ENCODE measurements at places on chromosomes 2 and 18.

GRCh38 chr2:178806543-178806942, 680 bp downstream of the TTN start:
- DNase-seq, result no peak

GRCh38 chr2:64063924-64064331, 44.7 kb upstream of the VPS54 start:
- DNase-seq, result peak; percentile 11

- no peak for DNase-seq
These were observed 190.1 kb downstream of the LRP1B start for GRCh38 chr2:141940709-141941108.

- no peak for DNase-seq
These were observed 23.7 kb downstream of the TIMM21 start for GRCh38 chr18:74171910-74172606.

DNA sequence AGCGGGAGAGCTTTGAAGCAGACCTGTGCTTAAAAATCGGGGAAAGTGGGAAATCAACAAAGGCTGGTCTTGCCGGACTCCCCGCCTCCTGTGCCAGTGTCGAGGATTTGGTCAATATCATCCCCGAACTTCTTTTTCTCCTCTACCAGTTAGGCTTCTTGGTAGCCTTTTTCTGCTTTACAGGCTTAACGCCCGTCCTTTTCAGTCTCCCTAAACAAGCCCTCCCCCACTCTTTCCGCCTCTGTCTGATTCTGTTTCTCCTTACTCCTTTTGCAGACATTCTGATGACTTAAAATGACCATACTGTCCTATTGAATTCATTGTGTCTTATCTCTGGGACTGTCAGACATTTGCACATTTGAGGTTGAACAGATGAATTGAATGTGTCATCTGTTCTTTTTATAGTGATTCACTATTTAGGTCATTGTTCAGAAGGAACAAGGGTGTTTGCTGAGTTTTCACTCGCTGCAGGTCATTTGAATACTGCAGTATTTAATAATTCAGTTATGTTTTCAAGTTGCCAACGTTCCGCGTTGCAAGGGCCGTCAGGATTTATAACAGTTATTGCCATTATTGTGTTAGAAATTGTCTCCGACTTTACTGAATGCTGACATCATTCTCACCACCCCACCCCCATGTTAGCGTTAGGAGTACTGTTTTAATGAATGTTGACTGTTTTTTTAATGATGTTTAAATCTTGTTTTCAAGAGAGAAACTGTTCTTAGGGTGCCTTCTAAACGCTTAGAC, 1.1 kb downstream of the ITGAV start:
- peak; percentile 25 for DNase-seq

- peak; percentile 82 for DNase-seq
These were observed 32.9 kb upstream of the EHBP1 start for GRCh38 chr2:62672601-62673000.

- DNase-seq, result no peak
These were observed 250.8 kb upstream of the DLGAP1 start for GRCh38 chr18:4705894-4706293.

DNA sequence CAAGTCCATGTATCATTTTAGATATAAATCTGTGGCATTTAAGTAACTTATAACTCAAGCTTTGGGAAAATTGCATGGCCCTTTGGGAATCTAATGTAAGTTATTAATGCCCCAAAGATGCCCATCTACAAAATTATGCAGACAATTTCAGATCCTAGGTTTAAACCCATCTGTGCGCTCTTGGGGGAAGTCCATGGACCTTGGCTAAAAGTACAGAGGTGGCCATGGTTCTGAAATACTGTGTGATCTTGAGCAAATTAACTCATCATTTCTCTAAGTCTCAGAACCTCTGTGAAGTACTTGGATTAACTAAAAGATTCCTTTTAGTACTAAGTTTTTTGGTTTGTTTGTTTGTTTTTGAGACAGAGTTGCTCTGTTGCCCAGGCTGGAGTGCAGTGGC, 19.5 kb downstream of the INPP1 start:
- no peak for DNase-seq

GRCh38 chr2:240360645-240361475, 74.6 kb upstream of the GPC1 start:
- DNase-seq, result no peak

GRCh38 chr18:9449600-9450414, 25.5 kb upstream of the RALBP1 start:
- DNase-seq, result peak; percentile 15

GRCh38 chr18:61833387-61833786, 59.4 kb downstream of the RNF152 start:
- DNase-seq, result no peak

GRCh38 chr2:113260991-113261390, 17.7 kb downstream of the PAX8 start:
- no peak for DNase-seq

DNA sequence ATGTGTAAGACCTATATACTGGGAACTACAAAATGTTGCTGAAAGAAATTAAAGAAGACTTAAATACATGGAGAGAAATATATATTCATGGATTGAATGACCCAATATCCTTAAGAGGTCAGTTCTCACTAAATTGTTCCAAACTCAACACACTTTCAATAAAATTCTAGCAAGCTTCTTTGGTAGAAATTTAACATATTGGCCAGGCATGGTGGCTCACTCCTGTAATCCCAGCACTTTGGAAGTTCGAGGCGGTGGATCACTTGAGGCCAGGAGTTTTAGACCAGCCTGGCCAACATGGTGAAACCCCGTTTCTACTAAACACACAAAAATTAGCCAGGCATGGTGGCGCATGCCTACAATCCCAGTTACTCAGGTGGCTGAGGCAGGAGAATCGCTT, 33.6 kb upstream of the MYCN start:
- DNase-seq, result no peak

DNA sequence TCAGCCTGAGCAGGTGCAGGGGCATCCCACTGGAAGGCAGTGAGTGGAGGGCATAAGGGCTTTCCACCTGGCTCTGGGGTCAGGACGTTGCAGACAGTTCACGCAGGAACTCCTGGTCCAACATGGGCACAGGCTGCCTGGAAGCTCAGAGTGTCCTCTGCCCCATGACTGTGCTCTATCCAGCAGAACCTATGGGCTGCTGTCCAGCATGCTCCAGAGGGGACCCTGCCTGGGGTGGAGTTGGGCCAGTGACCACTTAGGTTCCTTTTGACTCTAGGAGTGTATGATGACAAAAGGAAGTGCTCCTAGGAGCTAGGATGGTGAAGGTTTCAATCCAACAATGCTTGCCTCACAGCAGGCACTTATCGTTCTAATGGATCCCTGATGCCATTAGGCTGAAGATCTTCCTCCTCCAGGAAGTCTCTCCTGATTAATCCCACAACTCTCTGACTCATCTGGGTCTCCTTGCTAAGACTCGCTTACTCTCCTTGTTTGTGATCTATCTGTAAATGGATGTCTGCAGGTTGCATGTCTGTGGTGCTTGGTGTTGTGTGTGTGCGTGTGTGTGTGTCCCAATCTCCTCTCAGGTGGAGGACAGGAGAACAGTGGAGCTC, 224.0 kb downstream of the CELF4 start:
- no peak for DNase-seq

DNA sequence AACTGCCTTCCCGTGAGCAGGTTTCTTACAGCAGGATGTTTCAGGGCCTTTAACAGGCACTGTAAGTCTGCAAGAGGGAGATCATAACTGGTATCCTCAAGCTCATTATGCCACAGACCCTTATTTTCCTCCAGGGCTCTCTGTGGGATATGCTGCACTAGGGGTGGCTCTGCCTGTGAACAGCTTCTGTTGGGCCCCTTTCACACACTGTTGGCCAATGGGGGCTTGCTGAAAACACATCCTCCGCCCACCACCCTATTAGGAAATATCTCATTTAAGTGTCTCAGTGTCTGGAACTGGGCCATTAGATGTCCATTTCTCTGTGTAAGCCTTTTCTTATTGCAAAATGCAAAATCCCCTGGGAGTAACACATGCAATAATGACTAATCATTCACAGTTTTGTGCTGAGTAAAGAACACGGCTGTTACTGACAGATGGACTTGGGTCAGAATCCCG, 414.3 kb upstream of the HS6ST1 start:
- peak; percentile 70 for DNase-seq

DNA sequence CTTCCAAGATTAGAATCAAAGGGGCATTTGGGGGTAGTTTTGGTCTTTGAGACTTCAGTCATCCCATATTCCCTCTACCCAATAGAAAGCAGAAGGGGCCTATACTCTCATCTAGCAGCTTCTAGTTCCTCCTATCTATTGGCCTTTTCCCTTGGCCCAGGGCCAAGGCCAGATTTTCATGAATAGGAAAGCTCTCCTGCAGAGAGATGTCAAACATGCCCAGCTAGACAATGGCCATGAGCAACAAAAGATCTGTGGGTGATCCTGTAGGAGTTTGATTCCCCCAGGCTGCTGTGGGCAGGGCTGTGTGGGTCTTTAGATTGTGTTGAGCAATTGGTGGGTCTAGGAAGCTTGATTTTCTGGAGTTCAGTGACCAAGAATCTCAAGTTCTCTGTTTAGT, 2.9 kb upstream of the ADCYAP1 start:
- DNase-seq, result no peak

DNA sequence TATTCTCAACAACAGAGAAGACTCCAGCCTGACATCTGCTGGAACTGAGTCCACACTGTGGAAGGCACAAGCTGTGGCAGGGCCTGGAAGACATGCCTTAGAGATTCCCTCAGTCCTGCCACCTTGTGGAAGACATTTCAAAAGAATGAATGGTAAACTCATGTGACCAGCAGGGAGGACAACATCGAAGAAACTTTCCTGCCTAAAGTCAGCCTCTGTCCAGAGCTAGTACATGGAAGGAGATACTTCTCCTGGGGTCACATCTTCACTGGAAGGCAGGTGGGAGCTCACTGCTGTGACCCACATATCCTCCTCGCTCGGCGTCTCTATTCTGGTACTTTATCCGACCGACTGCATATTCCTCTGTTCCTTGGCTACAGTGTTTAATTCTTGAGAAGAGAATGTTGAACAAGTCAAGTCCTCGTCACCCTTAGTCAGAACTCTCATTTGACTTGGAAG, 59.5 kb downstream of the PUM2 start:
- DNase-seq, result peak; percentile 91

- no peak for DNase-seq
These were observed 28.7 kb upstream of the SLC25A52 start for GRCh38 chr18:31789409-31789808.

DNA sequence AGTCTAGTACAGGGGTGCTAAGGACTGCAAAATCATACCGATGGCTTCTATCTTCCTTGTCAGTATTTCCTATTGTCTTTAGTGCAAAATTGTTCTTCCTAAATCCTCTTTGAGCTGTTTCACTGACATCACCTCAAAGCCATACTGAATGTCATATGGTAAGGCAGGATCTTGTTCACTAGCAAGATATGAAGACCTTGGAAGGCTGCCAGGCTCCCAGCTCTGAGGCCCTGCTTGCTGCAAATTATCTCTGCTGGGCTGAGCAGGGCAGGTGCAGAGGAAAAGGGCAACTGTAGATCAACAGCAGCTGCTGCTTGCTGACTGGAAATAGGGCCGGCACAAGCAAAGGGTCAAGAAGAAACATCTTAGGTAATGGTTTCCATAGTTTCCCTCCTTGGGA, 58.2 kb downstream of the PMAIP1 start:
- DNase-seq, result peak; percentile 16

DNA sequence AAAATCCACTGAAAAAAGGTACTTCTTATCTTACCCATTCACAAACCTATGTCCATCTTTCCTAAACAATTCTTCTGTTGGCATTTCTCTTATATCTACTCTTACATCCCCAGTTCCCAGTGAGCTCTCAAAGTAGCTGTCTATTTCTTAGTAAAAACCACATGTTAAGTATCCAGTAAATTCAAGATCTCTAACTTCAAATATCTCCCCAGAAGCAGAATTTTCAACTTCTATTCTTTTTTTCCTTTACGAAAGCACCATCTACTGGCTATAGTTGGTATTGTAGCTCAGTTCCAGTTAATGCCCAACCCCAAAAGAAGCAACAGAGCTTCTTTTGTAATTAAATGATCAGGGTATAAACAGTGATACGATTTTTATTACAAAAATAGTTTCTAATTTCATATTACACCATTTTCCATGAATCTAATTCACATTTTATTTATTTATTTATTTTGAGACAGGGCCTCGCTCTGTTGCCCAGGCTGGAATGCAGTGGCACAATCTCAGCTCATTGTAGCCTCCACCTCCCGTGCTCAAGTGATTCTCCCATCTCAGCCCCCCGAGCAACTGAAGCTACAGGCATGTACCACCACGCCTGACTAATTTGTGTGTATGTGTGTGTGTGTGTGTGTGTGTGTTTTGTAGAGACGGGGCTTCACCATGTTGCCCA, 28.5 kb downstream of the HRH4 start:
- DNase-seq, result peak; percentile 48

- DNase-seq, result peak; percentile 85
These were observed 633 bp upstream of the RNF152 start for GRCh38 chr18:61893309-61893970.

GRCh38 chr2:2022941-2023586, 278.7 kb upstream of the PXDN start:
- no peak for DNase-seq

DNA sequence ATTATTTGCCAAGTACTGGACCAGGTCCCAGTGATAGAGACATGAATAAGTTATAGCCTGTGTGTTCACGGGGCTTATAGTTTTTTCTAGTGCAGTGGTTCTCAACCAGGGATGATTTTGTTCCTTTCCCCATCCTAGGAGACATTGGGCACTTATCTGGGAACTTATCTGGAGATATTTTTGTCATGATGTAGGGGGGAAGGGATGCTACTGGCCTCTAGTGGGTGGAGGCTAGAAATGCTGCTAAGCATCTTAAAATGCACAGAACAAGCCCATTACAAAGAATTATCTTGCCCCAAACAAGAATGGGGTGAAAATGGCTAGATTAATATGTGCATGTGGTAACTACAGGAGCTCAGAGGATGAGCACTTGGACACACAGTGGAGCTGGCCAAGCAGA, 75.2 kb downstream of the KLHL29 start:
- peak; percentile 38 for DNase-seq

DNA sequence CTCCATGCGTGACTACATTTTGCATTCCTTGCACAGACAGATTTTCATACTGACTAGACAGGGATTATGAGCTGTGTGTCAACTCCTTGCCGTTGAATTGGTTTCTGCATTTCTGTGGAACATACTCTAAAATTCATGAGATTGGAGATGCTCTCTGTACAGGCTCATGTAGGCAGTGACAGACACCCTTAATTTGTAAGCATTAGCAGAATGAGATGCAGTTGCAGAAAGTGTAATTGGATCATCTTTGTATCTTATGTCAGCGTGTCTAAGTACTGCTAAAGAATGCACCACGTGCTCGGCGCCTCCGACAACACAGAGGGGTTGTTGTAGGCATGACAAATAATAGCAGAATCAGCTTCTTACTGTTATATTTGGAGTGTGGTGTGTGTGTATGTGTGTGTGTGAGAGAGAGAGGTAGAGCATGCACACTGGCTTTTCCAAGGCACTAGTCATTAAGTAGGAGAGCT, 212.4 kb downstream of the CMPK2 start:
- no peak for DNase-seq

DNA sequence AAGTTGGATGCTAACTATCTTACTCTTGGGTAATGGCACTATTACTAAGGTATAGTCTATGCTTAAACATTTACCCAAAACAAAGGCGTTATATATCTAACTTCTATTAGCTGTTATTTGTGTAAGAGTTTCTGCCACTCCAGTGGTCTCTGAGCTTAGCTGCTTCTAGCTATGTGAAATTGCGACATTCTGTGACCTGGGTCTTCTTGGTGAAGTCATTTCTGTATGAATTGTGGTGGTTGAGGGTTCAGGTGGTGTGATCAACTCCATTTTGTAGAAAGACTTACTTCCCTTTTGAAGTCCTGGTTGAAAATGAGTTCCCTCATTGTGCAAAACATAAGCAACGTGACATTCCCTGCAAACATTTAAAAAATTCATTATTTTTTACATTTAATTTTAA, 221.6 kb downstream of the PIK3C3 start:
- no peak for DNase-seq
